GM12878 (cell line): ENCODE measurements at places on chromosomes 5 and 9.

GRCh38 chr5:156456857-156457256 lies 129.9 kb downstream of the SGCD start:
- DNase-seq = no peak

DNA sequence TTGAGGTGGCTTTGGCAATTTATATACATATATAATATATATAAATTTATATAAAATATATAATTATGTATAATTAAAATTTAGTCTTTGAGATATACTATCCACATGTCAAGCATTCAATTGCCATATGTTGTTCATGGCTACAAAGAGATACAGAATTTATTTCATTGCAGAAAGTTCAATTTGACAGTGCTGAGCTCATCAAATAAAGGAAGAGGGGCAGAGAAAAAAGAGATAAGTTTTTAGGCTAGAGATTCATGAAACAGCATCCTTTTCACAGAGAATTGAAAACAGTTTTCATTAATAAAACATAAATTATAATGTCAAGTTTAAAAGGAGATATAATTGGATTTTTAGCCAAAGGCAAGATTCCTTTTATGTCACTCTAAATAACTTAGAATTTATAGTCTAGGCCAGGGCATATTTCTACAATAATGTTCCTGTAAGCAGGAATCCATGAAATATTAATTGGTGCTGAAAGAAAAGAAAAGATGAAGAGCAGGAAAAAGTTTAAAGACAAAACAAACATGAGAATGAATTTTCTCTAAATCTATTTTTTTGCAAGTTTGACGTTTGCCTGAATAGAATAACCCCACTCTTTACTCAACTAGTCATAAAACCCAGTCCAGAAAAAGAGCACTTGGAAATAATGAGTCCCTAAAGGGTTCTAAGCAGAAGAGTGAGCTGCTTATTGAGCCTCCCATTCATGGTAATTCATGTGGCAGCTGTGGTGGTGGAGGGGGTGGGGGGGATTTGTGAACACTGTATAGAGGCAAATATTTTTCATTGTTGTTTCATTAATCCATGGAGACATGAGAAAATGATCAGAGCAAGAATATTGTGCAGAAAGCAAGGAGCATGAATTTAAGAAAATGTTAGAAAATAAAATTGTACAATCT lies 1279.5 kb downstream of the CDH12 start:
- DNase-seq = no peak

DNA sequence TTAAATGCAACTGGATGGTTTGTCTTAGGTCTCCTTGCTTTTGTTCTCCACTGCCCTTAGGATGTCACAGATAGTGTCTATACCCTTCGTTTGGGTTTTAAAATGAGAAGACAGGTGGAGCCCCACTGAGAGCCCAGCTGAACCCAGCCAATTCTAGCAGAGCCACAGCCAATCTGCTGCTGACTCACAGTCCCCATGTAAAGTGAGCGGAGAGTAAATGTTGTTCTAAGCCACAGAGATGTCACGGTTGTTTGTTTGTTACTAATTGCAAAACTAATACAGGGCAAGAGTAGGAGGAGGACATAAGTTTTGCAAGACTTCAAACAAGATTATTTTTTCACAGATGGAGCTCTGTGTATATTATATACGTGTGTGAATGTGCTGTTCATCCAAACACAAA lies 50.5 kb upstream of the AGXT2 start:
- no peak for DNase-seq

GRCh38 chr9:109463924-109464625 lies 34.0 kb downstream of the PTPN3 start:
- DNase-seq = peak; percentile 31

DNA sequence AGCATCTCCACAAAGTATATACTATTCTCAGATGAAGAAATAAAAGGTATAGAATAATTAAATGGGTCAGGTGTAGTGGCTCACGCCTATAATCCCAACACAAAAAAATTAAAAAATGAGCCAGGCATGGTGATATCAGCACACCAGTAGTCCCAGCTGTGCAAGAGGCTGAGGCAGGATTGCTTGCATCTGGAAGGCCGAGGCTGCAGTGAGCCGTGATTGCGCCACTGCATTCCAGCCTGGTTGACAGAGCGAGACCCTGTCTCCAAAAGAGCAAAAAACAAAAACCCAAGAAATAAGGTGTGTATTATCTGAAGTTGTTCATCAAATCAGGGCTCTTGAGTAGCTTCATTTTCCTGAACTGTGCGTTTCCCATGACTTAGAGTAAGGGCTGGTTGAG lies 83.2 kb upstream of the MYO10 start:
- no peak for DNase-seq

DNA sequence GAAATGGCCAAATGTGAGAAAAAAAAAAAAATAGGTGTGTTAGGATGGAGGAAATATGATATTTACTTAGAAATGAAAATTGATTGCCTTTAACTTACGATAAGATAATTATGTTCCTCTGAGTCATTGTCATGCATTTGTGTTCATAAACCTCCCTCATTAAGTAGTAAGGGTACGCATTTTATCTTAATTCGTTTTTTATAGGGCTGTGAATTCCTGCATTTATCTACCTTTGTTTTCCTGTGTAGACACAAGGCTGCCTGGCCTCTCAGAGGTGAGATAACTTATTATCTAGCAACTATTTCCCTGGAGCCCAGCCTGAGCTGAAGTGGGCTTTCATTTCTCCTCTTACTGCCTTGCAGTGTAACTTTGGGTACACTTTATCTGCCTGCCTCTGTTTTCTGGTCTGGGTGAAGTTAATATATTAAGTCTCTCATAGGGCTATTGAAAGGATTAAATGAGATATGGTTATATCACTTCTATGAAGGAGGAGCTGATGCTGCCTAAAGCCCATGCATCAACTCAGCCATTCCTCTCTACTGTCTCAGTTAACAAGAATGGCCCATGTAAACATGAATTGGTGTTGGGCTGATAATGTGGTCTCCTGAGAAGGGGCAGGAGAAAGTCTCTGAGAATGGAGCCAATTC lies 103.8 kb upstream of the KLF4 start:
- DNase-seq = no peak

GRCh38 chr5:17816505-17816904 lies 182.2 kb downstream of the TAF11L14 start:
- DNase-seq = no peak
